Activated T-cell treated with anti-CD3 and anti-CD28 coated beads, Interleukin-2, amount 50 U/mL, for 48 hours (primary cell): ENCODE measurements at places on chromosomes 12 and 14.

GRCh38 chr12:25771041-25771440 is 187.4 kb upstream of the RASSF8 start:
- no peak for DNase-seq

DNA sequence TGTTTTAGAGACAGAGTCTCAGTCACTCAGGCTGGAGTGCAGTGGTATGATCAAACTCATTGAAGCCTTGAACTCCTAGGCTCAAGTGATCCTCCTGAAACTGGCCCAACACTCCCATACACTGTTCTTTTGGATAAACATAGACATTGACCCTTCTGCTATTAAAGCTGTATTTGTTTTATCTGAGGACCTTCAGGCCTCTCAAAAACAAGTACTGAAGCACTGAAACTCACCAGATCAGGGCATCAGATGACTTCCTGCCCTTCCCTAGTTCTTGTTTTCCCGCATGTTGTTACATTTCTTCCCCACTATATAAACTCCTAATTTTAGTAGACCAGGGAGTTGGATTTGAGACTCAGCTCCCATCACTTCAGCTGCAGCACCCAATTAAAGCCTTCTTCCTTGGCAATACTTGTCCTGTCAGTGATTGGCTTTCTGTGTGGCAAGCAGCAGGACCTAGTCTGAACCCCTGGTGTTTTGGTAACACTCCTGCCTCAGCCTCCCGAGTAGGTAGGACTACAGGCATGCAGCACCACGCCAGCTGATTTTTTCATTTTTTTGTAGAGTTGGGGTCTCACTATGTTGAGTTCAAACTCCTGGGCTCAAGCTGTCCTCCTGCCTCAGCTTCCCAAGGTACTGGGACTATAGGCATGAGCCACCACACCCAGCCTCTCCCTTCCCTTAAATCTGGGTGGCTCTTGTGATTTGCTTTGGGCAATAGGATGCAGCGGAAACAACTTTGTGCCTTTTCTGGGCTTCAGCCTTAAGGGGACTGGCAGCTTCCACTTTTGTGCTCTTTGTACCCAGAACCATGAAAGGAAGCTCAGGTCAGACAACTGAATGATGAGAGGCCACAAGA is 12.5 kb upstream of the IFT81 start:
- no peak for DNase-seq

DNA sequence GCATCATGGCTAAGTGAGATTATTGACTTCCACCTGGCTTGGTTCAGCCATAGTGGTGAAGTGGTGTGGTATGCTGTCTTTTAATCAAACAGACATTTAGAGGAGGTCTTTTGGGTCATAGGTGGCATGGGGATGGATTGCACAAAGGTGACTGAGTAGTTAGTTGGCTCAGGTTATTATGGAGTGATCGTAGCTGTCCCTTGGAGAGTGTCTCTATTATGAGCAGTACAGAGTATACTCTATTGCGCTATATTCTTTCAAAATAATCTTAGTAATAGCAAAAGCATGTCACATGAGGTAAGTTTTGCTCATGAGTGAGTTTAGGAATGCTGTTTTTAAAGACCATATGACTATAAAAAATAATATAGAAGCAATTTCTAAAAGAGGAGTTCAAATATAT is 60.4 kb downstream of the RASSF8 start:
- no peak for DNase-seq

DNA sequence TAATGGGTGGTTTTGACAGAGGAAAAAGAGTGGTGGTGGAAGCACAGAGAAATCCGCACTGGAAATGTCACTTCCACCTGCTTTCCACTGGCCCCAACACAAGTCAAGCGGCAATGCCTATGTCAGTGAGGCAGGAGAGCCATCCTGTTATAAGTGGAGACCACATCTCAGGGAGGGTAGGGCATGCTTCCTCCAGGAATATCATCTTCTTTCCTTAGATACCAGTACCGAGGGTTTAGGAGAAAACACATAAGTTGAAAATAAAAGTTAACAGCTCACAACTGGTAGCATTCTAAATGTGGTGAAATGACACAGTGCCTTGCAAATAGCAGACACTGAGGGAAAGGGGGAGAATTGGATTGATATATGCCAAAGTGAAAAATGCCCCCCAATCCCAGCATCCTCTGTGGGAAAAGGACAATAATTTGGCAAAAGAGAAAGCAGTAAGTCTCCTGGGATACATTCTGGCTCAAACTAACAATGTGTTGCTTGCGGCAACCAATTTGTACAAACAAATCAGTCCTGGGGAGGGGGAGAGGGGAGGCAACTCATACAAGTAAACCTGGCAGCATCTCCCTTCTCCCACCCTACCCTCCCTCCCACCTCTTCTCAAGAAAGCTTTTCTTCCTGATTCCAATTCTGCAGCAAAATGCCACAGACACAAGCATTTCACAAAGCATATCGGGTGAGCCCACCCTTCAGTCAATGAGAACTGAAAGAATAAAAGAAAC is 57.1 kb downstream of the STON2 start:
- no peak for DNase-seq

DNA sequence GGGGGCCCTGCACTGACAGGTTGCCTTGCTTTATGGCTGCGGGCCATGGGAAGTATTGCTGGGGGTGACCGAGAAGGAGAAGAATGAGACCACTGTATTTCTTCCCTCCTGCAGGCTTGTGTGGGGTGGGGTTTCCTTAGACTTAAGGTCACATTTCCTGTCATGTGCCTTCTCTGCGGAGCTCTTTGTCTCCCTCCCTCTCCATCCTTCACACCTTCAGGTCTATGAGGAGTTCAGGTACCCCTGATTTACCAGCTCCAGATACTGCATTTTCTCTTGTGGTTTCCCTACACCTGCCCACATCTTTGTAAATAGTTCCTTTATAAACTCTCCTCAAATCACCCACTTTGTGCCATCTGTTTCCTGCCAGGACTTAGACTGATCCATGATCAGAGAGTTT is 3.6 kb downstream of the FNTB start:
- no peak for DNase-seq

DNA sequence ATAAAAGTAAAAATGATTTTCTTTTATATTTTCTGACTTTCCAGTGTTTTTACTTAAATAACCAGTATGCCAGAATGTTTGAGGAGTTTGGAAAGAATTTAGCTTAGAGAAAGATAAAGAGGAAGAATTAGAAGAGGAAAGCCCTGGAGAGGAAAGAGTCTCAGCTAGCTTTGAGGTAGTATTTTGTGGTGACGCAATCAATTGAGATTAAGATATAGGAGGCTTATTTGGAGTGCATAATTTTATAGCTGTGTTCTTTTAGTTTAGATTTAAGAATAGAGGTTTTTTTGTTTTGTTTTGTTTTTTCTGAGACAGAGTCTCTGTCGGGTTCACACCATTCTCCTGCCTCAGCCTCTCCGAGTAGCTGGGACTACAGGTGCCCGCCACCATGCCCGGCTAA is 18.1 kb downstream of the CLEC2B start:
- no peak for DNase-seq

DNA sequence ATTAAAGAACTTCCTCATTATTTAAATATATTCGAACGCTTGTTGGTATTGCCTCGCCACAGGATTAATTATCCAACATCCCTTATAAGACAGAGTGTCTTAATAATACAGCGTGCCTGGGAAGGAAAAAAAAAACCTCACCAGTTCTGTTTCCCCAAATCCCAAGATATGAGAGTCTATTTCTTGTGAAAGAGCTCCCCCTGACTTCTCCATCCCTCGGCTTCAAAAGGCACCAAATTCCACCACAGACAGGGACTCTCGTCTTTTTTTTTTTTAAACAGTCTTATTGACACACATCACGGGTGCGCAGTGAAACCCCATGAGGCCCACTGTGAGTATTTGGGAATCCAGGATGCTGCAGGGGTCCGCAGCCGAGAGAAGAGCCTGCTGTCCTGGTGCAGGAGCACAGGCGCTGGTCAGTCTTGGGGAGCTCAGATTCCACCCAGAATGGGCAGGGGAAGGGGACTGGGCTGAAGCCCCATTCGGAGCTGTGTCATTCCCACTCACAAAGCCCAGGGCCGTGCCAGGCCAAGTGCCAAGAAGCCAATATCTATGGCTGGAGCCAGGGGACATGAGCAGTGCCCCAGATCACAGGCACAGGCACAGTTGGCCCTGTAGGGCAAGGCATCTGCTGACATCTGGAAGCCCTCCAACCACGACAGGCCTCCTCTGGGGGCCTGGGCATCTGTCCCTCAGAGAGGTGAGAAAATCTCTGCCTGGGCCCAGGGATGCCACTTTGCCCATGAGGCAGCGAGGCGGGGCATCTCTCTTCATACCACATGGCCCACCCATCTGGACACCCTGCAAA is 71.9 kb downstream of the BCL11B start:
- DNase-seq, result no peak

DNA sequence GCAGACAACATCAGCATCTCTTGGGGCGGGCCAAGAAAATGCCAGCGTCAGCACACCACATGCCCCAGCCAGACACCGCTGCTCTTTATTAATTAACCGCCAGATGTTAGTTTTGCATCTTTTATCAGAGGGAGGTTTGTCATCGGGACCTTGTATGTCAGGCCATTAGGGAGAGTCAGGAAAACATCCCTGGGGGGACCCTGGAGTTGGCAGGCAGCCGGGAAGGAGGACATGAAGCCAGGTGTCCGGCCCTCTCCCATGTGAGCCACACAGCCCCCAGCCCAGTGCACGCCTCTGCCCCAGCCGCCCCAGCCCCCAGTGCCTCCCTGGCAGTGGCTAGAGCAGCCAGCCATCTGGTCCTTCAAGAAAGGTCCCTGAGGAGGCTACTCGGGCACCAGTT is 56.9 kb upstream of the FAM222A start:
- DNase-seq, result no peak

DNA sequence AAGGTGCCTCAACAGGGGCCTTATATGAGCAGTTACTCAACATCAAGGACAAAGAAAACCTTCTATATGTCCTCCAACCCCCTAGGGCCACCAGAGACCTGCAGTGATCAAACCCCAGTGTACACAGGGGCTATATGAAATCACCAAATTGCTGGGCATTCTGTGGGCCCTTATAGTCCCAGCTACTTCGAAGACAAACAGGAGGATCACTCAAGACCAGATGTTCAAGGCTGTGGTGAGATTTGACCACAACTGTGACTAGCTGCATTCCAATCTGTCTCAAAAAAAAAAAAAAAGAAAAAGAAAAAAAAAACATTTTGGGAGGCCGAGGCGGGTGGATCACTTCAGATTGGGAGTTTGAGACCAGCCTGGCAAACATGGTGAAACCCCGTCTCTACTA is 51.0 kb upstream of the PRB2 start:
- DNase-seq, result no peak

DNA sequence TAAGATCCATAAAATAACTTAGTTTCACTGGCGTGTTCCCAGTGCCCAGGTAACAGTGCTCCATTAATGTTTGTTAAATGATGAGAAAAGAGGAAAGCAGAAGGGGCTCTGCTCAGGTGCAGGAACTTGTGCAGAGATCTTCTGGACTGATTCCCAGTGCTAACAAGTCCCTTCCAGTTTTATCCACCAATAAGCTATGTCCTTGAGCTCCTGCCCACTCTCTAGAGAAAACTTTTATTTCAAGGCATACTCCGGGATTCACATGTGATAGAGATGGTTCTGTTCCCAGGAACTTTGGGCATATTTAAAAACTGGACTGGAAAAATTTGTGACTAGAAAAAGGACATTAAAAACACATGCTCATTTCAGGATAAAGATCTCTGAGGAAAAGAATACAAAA is 1.9 kb downstream of the GYS2 start:
- no peak for DNase-seq

DNA sequence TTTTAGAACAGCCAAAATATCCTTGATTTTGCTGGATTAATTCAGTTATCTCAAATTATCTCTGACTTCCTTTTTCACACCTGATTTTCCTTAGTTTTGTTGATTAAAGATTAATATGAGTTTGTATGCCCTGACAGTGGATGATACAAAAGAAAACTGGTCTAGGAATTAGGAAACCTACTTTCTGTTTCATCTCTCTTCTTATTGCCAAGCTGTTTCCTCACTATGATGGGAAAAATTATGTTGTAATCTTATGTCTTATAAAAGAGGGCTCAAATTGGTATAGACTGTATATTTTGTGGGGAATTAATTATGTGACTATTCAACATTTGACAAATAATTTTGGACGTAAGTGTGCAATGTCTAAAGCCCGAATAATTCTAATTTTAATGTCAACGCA is 271.6 kb downstream of the FBXL14 start:
- no peak for DNase-seq

- no peak for DNase-seq
These were observed 127.7 kb downstream of the SLC16A7 start for GRCh38 chr12:59723520-59723919.

DNA sequence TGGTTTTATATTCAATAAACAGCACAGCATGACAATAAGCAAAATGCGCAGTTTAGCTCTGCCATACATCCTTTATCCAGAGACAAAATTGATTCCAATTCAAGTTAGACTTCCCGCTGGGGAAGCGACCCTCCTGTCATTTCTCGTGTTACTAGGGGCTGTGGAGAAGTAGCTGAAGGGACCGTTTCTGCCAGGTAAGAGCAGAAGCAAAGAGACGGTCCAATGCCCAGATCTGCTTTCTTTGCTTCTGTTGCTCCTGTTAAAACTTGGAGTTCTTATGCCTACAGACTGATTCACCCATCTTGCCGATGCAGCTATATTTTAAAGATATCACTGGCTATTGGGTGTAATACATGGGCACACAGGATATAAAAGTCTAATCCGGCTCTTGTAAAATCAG is 156.8 kb upstream of the AVPR1A start:
- DNase-seq, result no peak

DNA sequence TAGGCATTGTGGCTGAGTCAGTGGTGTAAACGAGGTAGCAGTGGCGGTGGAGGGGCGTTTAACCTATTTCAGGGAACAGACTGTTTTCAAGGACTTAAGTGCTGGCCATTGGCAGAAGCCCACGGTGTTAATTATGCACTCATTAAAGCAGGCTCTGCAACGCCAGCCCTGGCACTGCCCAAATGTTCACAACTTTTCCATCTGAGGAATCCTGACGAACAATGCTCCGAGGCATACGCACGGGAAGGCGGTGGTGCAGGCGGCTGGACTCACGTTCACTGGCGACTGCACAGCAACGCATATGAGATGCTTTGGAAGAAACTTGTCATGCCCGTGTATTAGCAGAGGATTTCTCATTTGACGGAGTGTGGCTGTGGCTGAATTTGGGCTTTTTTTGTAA is 70.6 kb upstream of the SLC24A4 start:
- no peak for DNase-seq

DNA sequence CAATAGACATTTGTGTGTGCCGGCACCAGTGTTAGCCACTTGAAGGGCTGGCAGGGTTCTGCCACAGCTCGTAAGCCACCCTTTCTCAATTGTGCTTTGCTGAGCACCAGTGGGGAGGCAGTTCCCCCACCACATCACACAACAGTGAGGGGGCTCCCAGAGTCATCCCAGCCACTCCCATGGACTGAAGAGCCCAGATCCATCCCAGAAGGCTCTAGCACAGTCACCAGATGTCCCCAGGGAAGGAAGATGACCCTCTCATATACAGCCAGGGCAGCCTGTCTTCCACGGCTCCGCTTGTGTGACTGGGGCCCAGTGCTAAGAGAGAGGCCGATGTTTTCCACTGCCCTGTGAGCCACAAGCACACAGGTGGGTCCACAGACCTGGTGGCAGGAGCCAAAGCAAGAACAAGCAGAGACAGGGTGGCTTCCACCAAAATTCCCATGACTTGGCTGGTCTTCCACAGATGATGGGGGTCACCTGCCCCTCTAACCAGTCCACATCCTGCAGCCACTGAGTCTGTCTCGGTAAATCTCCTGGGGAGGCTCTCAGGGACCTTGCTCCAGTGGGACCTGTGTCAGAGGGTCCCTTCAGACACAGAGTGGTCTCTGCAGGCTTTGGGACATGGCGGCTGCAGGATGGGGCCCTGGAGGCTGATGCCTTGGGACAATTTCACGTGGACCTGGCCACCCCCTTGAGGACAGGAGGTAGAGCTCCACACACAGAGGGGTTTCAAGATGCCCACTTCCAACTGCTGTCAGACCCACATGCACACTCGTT is 71.9 kb upstream of the DDX11 start:
- no peak for DNase-seq
